ENCODE measurements at places on chromosomes 6 and 20. TPM values are rescaled to one million over a fixed set of nuclear protein-coding genes. Genes with fewer than 3 reads are reported as not detected.

SUMO4 gene
- total RNA-seq, result 16.4 TPM

SIM1 gene
- not detected for total RNA-seq

RIN2 gene
- total RNA-seq, result not detected

PTK7 gene
- 1.0 TPM for total RNA-seq

FUT9 gene
- total RNA-seq, result not detected

OXT gene
- not detected for total RNA-seq

KCNK5 gene
- 6.1 TPM for total RNA-seq

SLCO4A1 gene
- total RNA-seq, result 41.1 TPM

GRCh38 chr20:10939331-10939941 is 265.6 kb upstream of the JAG1 start:
- no peaks in the 10 kb centered on the region for H3K27me3 ChIP-seq
- H3K36me3 ChIP-seq, result no peaks in the 10 kb centered on the region
- no peak overlapping the region for H3K4me3 ChIP-seq
- no peak overlapping the region for H3K27ac ChIP-seq

GRCh38 chr6:89267918-89268317 is 47.2 kb downstream of the GABRR2 start:
- H3K4me1 ChIP-seq, result no peaks in the 10 kb centered on the region
- H3K27ac ChIP-seq, result no peak overlapping the region
- no peak for ATAC-seq
- H3K4me3 ChIP-seq, result no peak overlapping the region
- peaks cover 7% of the 10 kb centered on the region for H3K27me3 ChIP-seq

DNA sequence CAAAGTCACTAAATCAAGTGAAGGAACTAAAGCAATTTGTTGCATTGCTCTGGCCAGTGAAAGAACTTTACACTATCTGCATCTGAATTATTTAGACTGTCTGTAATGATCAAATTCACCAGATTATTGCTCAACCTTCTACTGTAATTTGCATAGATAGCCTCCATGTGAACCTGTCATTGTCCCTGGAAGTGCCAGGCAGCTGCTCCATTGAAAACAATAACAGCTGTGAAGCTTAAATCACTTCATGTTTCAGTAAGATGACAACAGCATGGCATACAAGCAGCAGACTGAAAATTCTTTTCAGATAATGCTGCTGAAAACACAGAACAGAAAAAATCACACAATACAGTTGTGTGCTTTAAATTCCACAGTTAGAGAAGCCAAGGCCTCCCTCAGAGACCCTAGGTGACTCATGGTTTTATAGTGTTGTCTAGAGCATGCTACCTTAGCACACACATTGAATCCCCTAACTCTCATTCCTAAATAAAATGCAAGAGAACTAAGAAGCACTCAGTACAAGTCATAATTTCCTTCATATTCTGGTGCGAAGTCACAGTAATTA is 248.9 kb downstream of the TPBG start:
- H3K4me1 ChIP-seq, result no peaks in the 10 kb centered on the region
- peaks cover 6% of the 10 kb centered on the region for H3K27me3 ChIP-seq
- no peak overlapping the region for H3K4me3 ChIP-seq
- no peak for ATAC-seq
- H3K27ac ChIP-seq, result no peak overlapping the region

DNA sequence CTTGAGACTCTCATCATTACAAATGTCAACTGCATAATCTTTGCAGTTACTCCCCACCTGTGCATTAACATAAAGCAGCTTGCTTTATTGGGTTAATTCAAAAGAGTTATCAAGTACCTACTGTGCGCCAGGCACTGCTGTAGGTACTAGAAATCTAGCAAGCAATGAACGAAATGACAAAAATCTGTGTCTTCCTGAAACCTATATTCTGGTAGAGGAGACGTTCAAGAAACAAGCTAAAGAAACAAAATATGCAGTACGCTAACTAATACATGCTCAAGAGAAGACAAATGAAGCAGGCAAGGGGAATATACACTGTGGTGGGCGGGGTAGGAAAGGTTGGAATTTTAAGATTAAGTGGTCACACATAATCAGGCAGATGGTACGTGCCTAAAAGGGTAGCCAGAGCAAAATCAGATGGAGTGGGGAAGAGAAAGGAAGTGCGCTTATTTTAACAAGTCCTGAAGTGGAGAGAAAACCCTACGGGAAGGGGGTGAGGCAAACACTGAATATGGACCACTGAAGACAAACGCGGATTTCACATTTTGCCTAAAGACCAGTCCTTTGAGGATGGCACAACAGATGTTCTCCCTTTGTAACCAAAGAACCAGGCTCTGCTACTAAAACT is 1.2 kb downstream of the ELOVL2 start:
- no peak overlapping the region for H3K27ac ChIP-seq
- peak overlapping the region; percentile 53 for H3K4me3 ChIP-seq
- peaks cover 5% of the 10 kb centered on the region for H3K36me3 ChIP-seq
- H3K27me3 ChIP-seq, result peaks cover 45% of the 10 kb centered on the region

- H3K4me3 ChIP-seq, result no peak overlapping the region
- no peaks in the 10 kb centered on the region for H3K36me3 ChIP-seq
Measured at GRCh38 chr20:23879811-23880374, 345 bp upstream of the CST5 start.

GRCh38 chr6:113457198-113457597 is 399.9 kb upstream of the MARCKS start:
- no peak overlapping the region for H3K4me3 ChIP-seq
- ATAC-seq, result no peak
- H3K4me1 ChIP-seq, result no peaks in the 10 kb centered on the region
- no peak overlapping the region for H3K27ac ChIP-seq
- H3K36me3 ChIP-seq, result no peaks in the 10 kb centered on the region
- peaks cover 7% of the 10 kb centered on the region for H3K27me3 ChIP-seq

DNA sequence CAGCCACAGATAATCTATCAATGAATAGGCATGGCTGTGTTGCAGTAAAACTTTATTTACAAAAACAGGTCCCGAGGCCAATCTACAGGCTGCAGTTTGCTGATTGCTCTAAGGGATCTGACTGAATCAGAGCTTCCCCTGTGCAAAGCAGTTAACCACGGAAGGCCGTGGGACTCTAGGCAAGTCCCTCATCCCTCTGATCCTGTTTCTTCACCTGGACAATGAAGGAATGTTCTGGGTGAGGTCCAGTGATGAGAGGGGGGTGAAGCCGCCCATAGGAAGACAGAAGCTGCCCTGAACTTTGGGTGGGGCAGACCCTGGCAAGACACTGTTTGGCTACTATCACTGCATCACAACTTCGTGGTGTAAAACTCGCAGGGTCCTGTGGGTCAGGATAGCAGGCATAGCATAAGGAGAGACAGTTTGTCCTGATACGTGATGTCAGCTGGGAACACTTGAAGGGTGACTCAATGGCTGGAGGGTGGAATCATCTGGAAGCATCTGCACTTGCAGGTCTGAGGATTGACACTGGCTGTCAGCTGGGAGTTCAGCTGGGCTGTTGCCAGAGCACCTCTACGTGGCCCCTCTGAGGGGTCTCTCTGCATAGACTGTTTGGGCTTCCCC is 33.3 kb upstream of the TGM2 start:
- no peak overlapping the region for H3K4me3 ChIP-seq
- peaks cover 18% of the 10 kb centered on the region for H3K27me3 ChIP-seq
- H3K4me1 ChIP-seq, result no peaks in the 10 kb centered on the region
- H3K27ac ChIP-seq, result no peak overlapping the region
- H3K36me3 ChIP-seq, result no peaks in the 10 kb centered on the region
- no peak for ATAC-seq

DNA sequence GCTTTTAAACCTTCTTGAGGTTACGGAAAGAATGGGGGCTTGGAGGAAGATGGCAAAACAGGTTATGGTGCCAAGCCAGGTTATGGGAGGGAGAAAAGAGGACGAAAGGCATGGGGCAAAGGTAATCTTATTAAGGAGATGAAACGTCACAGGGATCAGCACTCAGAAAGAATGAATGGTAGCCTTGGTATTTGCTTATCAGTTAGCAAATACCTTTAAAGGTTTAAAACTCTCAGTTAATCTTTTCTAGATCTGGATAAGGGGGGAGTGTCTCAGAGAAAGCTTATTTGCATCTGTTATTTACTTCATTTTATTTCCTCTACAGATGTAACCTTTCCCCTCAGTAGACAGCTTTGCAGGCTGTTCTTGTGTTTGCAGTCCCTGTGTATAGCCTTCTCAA is 55.5 kb upstream of the EEF1E1 start:
- no peaks in the 10 kb centered on the region for H3K4me1 ChIP-seq
- H3K27ac ChIP-seq, result no peak overlapping the region
- no peak for ATAC-seq
- no peaks in the 10 kb centered on the region for H3K36me3 ChIP-seq
- no peak overlapping the region for H3K4me3 ChIP-seq

GRCh38 chr20:48490961-48491831 is 336.6 kb downstream of the PREX1 start:
- no peak for ATAC-seq
- H3K36me3 ChIP-seq, result no peaks in the 10 kb centered on the region
- H3K27me3 ChIP-seq, result peaks cover 30% of the 10 kb centered on the region
- H3K27ac ChIP-seq, result no peak overlapping the region
- H3K4me1 ChIP-seq, result no peaks in the 10 kb centered on the region

DNA sequence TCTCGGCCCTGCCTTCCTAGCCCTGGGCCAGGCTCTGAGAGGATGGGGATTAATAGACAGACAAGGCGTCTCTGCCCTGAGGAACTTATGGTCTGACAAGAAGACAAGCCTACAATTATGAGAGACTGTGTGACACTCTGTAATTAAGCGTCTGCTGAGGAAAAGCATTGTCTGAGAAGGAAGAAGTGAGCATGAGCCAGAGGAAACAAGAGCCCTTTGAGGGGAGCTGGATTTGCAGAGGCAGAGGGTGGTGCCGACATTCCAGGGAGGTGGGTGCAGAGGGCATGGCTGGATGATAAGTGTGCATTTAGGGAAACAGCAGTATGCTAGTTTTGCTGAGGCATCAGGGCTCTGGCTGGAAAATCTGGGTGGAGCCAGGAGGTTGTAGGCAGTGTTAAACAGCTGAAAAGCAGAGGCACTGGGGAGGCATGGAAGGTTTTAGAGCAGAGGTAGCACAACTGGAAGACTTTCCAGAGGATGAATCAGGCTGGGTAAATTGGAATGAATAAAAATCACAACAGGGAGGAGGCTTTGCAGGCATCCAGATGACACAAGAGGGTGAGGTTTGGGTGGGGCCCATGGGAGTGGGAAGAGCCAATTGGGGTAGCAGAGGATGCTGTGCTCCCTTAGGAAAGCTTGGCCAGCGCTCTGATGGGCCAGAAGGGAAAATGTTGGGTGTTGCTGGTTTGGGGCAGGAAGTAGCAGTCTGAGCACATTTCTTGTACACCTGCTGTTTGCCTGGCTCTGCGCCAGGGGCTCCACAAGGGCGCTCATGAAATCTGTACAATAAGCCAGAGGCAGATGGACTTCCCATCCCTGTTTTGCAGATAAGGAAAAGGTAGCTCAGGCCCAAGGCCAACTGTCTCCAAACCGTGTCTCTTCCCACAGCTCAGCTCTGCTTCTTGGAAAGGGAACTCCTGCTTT is 74.0 kb upstream of the MYL9 start:
- no peaks in the 10 kb centered on the region for H3K27me3 ChIP-seq
- peak overlapping the region; percentile 93 for H3K4me3 ChIP-seq
- peaks cover 35% of the 10 kb centered on the region for H3K4me1 ChIP-seq
- peaks cover 11% of the 10 kb centered on the region for H3K36me3 ChIP-seq
- ATAC-seq, result no peak

DNA sequence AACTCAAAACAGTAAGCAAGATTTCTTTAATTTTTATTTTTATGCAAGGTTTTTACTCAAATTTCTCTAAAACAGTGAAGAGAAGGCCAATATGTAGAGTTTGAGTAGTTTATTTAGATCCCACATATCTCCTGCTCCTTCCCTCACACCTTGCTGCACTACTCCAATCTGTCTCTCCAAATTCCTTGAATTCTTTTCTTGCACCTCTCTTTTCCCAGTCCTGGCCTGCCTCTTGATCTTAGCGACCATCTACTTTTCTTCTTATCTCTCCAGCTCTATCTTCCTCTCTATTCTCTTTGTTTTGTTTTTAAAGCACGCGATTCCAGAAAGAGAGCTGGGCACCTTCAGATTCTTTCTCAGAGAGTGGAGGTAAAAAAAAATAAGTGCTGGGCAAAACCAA is 86.7 kb upstream of the KCNQ5 start:
- ATAC-seq, result no peak
- H3K4me1 ChIP-seq, result no peaks in the 10 kb centered on the region
- H3K4me3 ChIP-seq, result no peak overlapping the region
- H3K27me3 ChIP-seq, result peaks cover 5% of the 10 kb centered on the region
- H3K36me3 ChIP-seq, result no peaks in the 10 kb centered on the region
